ENCODE measurements at places on chromosomes 7 and 10. TPM values are rescaled to one million over a fixed set of nuclear protein-coding genes. Genes with fewer than 3 reads are reported as not detected.
A peak's percentile ranks its signal among the peaks of the same experiment; 100 is the strongest.

MINDY4 gene
- total RNA-seq, result 1.6 TPM

STRIP2 gene
- total RNA-seq, result 56.1 TPM

PRRT4 gene
- total RNA-seq, result 0.12 TPM

NPFFR1 gene
- total RNA-seq, result not detected

DNA sequence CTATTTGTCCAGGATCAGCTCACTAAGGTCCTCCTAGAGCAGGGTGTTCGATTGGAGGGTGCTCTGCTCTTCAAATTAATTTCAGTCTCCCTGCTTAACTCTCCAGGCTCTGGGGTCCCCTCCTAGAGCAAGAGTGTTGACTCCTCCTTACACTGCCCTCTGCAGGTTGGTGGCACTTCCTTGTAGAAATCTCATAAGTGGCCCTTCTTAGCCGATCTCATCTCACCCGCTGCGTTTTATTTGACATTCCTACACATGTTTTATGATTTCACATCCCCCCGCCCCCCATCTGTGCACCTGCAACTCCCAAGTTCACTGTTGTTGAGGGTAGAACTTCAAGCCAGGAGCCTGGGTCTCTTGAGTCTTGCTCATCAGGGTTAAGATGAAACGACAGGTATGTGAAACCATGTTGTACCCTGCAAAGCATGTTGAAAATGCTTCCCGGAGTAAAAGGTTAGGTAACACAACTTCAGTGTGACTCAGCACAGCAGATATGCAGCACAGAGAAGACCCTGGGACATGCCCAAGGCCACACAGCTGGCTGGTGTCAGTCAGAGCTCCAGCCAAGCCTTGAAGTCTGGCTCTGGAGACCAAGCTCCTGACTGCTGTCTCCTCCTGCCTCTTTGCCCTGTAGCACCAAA lies 171.2 kb downstream of the PRKAG2 start:
- peak; percentile 35 for DNase-seq

DNA sequence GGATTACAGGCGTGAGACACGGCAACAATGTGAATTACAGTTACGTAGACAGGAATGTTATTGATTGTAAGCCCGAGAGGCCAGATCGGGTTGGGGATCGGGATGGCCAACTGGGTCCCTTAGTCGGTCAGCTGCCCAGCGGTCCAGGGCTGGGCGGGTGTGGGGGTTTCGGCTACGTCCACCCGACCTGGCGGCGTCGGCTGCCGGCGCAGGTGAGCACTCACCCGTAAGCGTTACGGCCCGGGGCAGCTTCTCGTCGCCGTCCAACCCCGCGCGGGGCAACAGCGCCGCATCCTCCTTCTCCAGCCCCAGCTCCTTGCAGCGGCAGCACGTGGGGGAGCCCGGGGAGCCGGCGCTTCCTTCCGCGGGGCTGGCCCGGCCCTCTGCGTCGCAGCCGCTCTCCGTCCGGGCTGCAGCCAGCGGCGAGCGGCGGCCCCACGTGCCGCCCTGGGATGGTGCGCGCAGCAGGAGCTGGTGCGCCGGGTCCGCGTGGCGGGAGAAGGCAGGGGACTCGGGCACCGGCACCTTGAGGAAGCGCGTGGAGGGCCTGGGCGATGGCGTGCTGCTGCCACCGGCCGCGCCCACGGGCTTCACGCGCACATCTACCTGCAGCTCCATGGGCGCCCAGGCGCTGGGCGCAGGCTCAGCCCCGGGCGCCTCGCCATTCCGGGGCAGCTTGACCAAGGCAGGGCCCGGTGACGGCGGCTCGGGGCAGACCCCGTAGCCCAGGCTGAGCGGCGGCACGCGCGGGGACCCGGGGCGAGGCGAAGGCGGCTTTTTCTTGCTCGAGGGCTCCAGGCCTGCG lies 609 bp downstream of the KLRG2 start:
- peak; percentile 29 for DNase-seq

- DNase-seq, result no peak
These were observed 1.6 kb downstream of the UNCX start for GRCh38 chr7:1234049-1234880.

- no peak for DNase-seq
These were observed 167.5 kb upstream of the NAMPT start for GRCh38 chr7:106452031-106452851.

GRCh38 chr10:27747096-27747451 lies 1.5 kb upstream of the MKX start:
- DNase-seq, result peak; percentile 16

DNA sequence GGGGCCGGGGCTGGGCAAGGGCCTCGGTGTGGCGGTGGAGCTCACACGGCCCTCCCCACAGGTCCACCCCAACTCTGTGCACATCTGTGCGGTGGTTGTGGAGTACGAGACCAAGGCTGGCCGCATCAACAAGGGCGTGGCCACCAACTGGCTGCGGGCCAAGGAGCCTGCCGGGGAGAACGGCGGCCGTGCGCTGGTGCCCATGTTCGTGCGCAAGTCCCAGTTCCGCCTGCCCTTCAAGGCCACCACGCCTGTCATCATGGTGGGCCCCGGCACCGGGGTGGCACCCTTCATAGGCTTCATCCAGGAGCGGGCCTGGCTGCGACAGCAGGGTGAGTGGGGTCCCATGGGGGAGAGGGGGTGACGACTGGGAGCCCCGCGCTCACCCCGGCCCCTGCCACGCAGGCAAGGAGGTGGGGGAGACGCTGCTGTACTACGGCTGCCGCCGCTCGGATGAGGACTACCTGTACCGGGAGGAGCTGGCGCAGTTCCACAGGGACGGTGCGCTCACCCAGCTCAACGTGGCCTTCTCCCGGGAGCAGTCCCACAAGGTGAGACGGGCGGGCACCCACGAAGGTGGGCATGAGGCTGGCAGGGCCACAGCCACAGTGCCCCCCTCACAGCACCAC lies 8.8 kb downstream of the TMEM120A start:
- no peak for DNase-seq

DNA sequence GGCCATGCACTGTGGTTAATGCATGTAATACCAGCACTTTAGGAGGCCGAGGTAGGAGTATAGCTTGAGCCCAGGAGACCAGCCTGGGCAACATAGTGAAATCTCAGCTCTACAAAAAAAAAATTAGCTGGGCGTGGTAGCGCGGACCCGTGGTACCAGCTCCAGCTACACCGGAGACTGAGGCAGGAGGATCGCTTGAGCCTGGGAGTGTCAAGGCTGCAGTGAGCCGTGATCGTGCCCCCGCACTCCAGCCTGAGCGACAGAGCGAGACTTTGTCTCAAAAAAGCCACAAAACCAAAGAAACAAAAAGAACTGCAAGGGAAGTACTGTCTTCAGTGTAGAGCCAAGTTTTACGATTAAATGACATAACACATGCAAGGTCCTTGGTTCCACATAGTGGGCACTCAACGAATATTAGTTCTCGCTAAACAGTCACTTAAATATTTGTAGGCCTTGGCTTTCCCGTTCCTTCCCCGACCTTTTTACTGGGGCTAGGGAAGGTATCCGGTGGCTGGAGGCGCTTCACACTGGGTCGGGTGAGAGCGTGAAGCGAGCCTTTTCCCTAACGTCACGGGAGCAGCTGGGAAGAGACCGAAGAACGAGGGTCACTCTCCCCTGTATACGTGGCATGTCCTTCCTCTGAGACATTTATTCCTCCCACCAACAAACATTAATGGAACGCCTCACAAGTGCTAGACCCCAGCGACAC lies 993 bp upstream of the SND1 start:
- peak; percentile 25 for DNase-seq
